Fibroblast of skin of left quadriceps (primary cell): ENCODE measurements at places on chromosomes 12 and 14.

DNA sequence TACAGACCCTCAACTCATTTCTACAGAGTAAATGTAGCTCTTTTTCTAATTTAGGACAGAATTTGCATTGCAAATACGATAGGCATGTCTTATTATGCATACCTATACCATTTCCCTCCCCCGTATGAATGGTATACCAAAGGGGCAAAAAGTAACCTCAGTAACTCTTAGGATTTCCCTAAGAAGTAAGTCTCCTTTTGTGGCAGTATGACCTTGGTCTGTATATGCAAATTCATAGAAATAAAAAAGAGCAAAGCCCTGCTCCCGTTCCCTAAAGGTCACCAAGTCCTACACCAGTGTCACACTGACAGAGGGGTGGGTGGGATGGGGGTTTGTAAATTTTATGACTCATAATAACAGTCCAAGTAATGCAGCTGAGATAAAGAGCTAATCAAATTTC, 365.8 kb upstream of the CCDC196 start:
- DNase-seq = no peak

DNA sequence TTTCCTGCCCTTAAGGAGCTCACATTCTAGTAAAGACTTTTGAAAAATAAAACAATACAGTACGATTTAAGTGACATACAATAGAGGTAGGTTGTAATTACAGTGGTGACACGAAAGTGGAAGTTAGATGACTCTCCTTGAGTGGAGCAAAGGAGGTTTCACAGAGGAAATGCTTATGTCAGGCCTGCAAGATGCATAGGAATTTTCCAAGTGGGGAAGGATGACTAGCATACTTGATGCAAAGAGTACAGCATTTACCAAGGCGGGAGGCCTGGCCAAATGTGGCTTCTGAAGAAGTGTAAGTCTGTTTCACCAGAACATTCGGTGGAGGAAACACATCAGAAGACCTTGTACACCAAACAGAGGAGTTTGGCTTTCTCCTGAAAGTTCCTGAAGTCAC, 55.2 kb downstream of the ERO1A start:
- no peak for DNase-seq

DNA sequence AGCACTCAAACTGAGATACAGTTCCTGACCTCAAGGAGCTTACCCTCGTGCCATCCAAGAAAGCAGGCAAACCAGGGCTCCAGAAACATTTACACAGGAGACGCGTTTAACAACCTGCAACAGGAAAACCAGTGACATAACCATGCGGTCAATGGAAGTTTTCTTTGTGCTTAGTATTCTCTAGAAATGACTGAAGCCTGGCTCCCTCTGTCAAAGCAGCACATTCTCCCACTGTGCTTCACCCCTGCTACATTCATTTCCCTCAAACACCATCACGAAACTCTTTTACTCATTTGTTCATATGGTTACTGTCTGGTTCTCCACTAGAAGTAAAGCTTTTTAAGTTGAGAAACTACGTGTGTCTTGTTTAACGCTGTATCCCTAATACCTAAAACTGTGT, 161.3 kb upstream of the CCND2 start:
- DNase-seq = no peak

GRCh38 chr12:65925626-65926025, 101.3 kb downstream of the HMGA2 start:
- DNase-seq = no peak

DNA sequence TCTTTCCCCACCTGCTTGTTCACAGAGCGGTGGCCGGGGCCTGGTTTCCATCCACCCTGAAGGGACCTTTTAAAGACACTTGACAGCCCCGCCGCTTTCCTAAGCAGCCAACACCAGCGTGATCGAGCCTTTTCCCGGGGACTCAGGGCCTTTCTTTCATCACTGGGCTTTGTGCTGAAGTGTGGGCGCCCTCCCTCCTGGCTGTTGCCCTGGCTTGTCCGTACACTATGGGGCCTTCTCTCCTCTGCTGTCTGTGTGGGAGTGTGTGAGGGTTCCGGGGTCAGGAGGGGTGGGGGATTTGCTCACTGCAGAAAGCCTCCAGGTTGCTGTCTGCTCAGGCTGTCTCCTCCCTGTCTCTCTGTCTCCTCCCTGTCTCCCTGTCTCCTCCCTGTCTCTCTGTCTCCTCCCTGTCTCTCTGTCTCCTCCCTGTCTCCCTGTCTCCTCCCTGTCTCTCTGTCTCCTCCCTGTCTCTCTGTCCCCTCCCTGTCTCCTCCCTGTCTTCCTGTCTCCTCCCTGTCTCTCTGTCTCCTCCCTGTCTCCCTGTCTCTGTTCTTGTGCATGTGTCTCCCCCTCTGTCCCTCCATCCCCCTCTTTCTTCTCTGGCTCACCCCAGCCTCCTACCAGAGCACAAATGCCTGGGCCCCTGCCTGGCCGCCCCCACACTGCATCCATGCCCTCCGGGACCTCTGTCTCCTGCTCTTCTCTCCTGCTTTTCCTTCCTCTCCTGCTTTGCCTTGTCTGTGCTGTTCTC, 64.7 kb downstream of the CCDC92 start:
- no peak for DNase-seq
